ENCODE measurements at places on chromosomes 5 and 9.

DNA sequence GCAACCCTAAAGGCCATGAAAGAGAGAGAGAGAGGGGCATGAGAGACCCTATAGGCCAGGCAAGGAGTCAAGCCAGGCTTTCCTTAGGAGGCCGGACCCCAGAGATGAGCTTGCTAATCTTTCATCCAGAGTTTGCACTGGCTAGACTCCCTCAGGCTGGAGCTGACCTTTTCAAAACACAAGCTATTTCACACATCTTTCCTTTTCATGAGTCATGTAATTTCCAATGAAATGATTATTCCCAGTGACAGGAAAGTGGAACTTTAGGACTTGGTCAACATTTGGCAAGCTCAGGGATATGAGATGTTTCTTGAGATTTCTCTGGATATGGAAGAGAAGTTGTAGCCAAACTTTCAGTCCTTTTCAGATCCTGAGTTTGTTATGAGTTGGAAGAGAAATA lies 117.7 kb downstream of the TARS1 start:
- DNase-seq = no peak

- DNase-seq = no peak
Measured at GRCh38 chr5:37834542-37835379, 5.1 kb downstream of the GDNF start.

- no peak for DNase-seq
Measured at GRCh38 chr5:38790891-38791290, 54.9 kb upstream of the OSMR start.

DNA sequence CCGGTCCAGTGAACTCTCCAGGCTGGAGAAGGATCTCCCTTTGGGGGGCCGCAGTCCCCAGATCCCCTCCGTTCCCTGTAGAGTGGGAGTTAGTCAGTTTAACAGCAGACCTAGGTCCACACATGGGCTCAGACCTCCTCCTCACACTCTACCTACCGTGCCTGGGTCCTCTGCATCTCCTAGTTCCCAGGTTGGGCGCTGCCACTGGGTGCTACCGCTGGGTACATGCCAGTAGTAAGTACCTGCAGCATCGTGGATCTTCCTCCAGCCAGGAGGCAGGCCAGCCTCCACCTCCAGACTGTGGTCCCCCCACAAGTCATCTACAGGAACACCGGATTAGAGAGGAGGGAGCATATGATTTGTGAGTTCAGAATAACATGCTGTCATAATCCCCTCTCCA lies 802 bp downstream of the APBB3 start:
- DNase-seq = no peak

- DNase-seq = peak; percentile 4
Measured at GRCh38 chr9:28073270-28073669, 500.0 kb upstream of the C9orf72 start.

DNA sequence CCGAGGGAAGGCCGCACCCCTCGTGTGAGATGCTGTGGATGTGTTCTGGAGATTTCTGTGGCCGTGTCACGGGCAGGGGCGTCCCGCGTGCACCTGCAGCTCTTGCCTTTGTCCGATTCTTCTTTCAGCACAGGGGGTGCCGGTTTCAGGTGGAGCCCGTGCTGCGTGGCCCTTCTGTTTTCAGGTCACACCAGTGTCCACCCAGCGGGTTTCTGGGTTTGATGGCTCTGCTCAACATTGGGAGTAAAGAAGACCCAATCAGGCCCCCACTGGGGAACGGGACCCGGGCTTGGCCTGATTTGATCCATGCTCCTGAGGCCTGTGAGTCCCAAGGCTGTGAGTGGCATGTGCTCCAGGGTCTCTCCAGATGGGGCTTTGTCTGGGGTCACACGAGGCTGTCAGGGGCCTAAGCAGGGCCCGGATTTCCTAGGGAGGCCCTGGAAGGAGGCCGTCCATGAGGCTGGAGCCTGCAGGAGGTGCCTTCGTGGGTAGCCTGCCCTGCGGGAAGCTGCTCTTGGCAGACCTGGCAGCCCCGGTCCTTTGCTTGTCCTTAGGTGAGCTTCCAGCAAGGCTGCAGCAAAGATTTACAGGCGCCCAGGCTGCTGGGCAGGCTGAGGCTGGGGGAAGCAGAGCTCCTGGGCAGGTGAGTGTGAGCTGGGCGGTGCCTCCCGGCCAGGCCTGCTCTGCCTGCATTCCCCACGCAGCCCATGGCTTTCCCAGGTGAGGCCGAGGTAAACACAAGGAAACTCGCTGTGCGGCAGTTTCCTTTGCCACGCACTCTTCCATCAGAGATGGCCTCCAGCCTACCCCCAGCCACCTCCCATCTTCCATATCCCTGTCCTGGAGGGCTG lies 12.8 kb downstream of the MRPL36 start:
- DNase-seq = no peak

GRCh38 chr5:60354311-60354710 lies 345.7 kb downstream of the DEPDC1B start:
- DNase-seq = no peak

- DNase-seq = no peak
Measured at GRCh38 chr9:7094052-7094451, 336.3 kb downstream of the KDM4C start.

GRCh38 chr5:136675769-136676168 lies 310.4 kb upstream of the TRPC7 start:
- DNase-seq = no peak

- no peak for DNase-seq
Measured at GRCh38 chr9:20495098-20495497, 127.2 kb downstream of the MLLT3 start.

DNA sequence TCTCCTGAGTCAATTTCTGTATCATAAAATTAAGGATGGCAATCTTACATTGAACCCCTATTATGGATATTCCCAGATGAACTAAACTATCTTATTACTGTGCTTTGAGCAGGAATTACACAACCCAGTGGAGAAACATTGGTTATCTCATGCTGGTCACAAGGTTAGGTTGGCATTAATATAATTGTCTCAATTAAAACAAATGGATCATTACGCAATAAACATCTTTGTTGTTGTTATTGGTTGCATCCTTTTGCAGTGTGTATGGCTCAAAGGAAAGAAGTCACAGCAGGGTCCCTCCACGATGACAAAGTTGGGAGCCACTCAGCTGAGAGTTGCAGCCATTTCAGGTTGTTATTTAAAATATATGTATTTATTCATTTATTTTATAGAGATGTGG lies 297.0 kb upstream of the KLF4 start:
- no peak for DNase-seq

DNA sequence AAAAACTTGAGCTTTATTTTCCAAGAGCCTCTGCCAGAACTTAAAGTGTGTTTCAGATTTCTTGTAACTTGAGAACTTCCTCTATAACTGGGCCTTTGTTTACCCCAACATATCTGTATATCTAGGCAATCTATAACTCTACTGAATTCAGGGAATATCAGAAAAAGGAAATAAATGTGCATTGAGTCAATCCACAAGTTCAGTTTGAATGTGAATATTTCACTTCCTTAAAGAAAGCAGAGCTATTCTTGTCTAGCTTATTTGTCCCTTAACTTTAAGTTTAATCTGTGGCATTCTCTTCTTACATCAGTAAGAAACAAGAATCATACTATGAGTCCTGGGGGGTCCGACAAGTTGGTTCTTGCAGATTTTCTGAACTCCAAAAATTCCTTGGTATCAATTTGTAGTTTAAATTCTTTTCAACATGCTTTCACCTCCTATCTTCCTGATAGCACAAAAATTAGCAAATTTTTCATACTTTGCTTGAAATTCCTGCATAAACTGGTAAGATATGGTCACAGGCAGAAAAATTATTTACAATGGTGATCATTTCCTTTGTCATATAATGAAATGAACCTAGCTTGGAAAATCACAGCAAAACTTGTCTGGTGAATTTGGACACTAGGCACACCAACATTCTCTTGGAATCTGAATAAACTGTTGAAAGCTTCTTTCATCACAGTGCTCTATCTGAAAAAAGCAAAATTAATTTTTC lies 19.8 kb upstream of the ITGA1 start:
- DNase-seq = no peak

GRCh38 chr9:26537211-26537610 lies 355.4 kb downstream of the CAAP1 start:
- DNase-seq = no peak

- peak; percentile 47 for DNase-seq
Measured at GRCh38 chr5:73540192-73540591, 25.2 kb downstream of the ANKRA2 start.

- DNase-seq = no peak
Measured at GRCh38 chr9:115134941-115135340, 17.0 kb upstream of the TNC start.

- no peak for DNase-seq
Measured at GRCh38 chr9:123120953-123121352, 87.5 kb downstream of the GPR21 start.

- DNase-seq = no peak
Measured at GRCh38 chr5:10355071-10355889, 1.8 kb downstream of the MARCHF6 start.

DNA sequence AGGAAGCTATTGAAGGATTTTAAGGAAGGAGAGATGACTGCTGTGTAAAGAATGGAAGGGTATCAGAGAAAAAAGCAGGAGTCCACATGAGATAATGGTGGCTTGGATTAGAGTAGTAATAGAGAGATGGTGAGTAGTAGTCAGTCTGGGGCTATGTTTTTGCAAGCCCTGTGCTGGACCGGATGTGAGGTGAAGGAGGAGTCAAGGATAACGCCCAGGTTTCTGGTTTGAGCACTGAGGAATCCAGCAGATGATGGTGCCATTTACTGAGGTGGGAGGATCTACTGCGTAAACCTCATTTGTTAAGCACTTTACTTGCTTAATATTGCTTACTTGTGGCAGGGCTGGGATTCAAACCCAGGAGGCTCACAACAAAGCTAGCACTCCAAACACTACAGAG lies 1.1 kb downstream of the TIGD6 start:
- DNase-seq = no peak

- no peak for DNase-seq
Measured at GRCh38 chr5:128446-128845, 36.5 kb downstream of the PLEKHG4B start.

DNA sequence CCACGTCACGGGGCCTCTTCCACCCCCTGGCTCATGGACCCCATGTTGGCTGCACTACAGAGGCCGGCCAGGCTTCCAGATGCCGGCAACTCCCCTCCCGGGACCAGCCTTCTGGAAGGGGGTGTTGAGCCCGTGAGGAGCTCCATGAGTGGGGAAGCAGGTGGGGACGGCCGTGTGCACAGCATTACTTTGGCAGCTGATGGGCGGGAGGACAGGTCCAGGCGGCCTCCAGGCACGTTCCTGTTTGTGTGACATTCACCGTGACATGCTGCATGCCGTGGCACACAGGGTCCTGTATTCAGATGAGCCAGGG lies 29.1 kb upstream of the ABO start:
- DNase-seq = no peak

DNA sequence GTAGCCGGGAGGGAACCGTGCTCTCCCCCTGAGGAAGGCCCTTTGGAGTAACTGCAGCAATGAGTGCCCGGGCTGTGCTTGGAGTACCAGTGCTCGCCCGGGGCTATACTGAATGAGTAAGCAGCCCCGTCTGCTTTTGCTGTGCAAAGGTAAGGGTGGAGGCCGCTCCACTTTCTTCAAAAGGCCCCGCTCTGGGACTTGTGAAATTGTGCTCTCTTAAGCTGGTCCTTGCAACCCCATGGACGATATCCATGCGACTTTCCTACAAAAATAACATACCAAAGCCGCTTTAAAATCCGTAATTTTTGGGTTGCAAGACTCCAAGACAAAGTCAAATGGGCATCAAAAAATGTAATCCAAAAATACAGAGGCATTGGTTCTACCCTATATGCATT lies 578 bp upstream of the TNFAIP8 start:
- peak; percentile 26 for DNase-seq

GRCh38 chr5:124397317-124397716 lies 349.1 kb downstream of the ZNF608 start:
- no peak for DNase-seq

DNA sequence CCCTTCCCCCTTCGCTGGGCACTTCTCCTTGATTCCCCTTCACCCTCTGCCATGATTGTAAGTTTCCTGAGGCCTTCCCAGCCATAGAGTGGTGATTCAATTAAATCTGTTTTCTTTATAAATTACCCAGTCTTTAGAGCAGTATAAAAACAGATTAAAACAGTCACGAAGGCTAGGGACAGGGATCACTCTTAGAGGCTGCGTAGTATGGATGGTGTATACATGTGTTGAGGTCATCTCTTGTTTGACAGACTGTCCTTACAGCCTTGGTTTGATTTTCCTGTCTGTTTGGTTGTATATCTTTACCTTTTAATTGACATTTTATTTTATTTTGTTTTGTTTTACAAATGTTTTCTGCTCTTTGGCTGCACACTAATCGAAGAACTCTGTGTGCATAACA lies 1155.7 kb upstream of the CDH18 start:
- no peak for DNase-seq

- peak; percentile 23 for DNase-seq
Measured at GRCh38 chr5:34789021-34789531, 49.9 kb upstream of the TTC23L start.

DNA sequence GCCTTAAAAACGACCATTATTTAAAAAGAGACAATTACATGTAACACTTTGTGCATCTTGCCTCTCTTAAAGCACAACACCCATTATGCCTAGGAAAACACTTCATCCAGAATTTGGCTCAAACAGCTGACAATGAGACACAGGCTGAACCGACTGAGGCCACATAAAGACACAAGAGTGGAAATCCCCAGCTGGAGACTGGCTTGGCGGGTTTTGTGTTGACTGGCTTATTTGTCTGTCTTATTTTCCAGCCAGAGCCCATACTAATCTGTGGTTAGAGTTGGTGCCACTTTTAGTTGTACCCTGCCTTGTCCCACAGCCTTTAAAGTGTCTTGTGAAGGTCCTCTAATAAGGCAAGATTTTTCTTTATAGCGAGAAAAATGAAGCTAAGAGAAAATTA lies 21.2 kb downstream of the TRIM14 start:
- no peak for DNase-seq

DNA sequence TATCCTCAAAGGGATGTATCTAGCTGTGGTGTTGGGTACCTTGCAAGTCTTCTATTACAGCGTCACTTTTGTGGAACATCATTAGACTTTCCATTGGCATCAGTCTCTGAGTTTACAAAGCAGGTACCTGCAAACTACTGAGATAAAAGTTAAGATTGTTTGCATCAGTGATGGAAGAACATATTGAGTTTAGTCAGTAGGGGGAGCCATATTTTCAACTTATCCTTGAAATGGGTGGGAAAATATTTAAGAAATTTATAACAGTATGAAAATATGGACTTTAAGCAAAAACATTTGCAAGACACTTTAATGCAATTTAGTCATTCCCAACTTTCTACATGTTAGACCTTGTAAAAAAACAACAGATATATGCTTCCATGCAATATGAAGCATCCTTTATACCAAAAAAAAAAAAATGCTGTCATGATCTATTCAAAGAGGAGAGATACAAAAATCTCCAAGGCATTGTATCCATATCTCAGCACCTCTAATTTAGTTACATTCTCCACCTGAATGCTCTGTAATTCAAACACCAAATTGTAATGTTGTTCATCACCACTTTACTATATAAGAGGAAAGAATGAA lies 98.6 kb upstream of the ADAMTS19 start:
- DNase-seq = no peak

GRCh38 chr9:92637326-92637725 lies 32.6 kb downstream of the IPPK start:
- no peak for DNase-seq

DNA sequence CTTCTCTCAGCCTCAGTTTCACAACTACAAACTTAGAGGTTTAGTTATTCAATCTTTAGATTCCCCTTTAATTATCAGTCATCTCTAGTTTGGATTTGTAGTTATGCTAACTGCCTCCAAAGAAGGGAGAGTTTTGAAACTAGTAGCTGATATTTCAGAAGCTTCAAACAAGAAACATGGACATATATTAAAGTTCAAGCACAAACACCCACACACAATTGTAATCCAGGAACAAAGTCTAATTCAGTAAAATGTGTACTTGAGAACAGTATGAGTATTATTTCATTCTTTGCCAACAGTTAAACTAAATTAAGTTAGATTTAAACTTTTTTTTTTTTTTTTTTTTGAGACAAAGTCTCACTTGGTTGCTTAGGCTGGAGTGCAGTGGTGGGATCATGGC lies 71.2 kb upstream of the ABCA1 start:
- no peak for DNase-seq
